ENCODE measurements at places on chromosomes 16 and 17. TPM values are rescaled to one million over a fixed set of nuclear protein-coding genes. Genes with fewer than 3 reads are reported as not detected.

KIAA0753 gene
- total RNA-seq: 7.7 TPM

GRCh38 chr17:41734139-41734948 is at the start of gene HAP1:
HAP1 (minus strand) TSS chr17:41734643; CDS start chr17:41734634, 9 bp downstream.
- no peak for DNase-seq

GRCh38 chr17:46108550-46109110 is 84.6 kb downstream of the KANSL1 start:
- no peak for DNase-seq

- DNase-seq: no peak
Observed at GRCh38 chr16:69315486-69316311, 4.5 kb downstream of the VPS4A start.

- no peak for DNase-seq
Observed at GRCh38 chr17:34883106-34884000, 77.9 kb downstream of the CCT6B start.
